ENCODE measurements at places on chromosomes 12 and 14.

- no peak for DNase-seq
These were observed 205.9 kb downstream of the PHLDA1 start for GRCh38 chr12:75825686-75826085.

GRCh38 chr12:31710021-31710818 is 18.6 kb downstream of the AMN1 start:
- DNase-seq, result no peak

- no peak for DNase-seq
These were observed 58.8 kb upstream of the KCNA1 start for GRCh38 chr12:4850857-4851380.

GRCh38 chr12:19140381-19141236 is 11.1 kb downstream of the PLEKHA5 start:
- DNase-seq, result no peak

Measured in amygdala (tissue), 56 donors.